Activated T-helper 9 cell treated with anti-CD3 and anti-CD28 coated beads, Interleukin-2, amount 50 U/mL, for 16 hours (primary cell): ENCODE measurements at places on chromosomes 16 and 17.

DNA sequence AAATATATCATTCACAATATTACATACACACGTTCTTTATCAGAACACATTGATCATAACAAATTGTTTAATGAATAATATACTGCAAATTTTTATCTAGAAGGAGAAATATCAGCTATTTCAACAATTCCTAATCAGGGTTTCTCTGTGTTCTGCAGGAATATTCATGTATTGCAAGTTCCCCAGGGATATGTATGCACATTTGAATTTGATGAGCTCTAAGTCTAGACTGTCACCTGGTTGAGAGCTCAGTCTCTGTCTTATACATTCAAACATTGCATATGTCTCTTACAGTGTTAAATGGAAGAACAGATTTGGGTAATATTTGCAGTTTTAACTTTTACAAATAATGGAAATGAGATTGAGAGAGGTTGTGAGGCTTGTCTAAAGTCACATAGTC, 829.7 kb downstream of the CDH11 start:
- no peak for DNase-seq

DNA sequence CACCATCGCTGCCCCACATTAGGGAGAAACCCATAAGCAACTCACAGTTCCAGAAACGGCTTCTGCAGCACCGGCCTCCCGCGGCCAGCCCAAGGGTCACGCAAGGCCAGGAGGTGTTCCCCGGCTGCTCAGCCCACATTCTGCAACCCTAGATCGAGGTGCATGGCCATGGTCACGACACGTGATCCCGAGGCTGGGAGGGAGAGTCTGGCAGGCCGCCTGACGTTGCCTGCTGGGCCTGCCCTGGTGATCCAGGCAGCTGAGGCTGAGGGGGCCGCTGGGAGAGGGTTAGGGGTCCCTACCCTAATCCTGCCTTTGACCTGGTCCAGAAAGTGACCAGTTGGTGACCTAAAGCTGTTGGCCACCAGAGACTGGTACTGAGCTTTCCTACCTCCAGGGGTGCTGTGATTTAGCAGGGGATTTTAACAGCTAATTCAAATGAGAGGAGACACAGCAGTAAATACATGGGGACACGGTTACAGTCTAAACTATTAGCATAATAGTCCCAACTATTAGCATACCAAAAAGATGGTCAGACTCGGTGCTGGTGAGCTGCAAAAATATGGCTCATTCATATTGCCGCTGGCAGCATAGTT, 97.4 kb upstream of the CIBAR2 start:
- DNase-seq = no peak

DNA sequence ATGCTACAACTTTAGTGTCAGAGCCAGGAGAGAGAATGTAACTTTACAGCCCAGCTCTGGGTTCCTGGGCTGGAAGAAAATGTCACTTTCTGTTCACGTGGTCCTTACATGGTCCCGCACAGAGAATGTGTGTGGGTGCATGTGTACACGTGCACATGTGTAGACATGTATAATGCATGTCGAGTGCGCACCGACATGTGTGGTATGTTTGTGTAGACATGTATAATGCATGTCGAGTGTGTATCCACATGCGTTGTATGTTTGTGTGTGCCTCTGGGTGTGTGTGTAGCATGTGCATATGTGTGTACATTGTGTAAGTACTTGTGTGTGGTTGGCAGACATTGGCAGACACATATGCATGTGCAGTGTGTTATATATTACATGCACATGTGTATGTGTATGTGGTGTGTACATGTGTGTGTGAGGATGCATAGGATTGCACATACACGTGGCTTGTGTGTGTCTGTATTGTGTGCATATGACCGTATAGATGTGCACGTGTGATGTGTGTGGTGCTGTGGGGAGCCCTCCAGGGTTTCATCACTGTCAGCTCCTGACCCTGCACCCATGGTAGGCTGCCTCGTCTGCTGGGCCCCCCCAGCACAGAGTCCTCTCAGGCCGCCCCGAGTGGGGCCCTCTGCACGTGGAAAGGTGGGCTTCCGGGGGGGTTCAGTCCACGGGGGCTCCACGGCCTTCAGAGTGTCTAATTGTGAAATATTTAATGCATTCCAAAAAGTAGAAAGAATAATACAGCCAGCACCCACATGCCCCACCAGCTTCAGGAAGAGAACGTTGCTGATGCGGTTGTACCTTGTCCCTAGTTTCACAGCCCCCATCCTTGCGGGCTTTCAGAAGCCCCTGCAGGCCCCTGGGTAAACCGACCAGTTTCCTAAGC, 214.2 kb upstream of the GSE1 start:
- no peak for DNase-seq

DNA sequence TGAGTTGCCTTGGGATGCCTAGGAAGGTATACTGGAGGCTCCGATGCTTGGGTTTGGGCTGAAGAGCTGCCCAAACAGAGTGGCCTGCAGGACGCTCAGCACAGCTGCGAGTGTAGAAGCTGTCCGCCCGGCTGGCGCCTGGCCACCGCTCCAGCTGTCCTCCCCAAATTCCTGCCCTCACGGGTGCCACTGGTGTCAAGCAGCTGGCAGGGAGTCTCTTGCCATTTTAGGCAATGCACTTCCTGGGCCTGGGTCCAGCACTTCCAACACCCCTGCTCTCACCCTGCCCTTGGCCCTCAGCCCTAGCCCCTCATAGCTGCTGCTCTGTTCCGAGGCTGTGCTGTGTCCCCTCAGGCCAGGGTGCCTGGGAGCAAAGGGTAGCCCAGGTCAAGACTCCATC, 5.2 kb upstream of the PKMYT1 start:
- DNase-seq = no peak

DNA sequence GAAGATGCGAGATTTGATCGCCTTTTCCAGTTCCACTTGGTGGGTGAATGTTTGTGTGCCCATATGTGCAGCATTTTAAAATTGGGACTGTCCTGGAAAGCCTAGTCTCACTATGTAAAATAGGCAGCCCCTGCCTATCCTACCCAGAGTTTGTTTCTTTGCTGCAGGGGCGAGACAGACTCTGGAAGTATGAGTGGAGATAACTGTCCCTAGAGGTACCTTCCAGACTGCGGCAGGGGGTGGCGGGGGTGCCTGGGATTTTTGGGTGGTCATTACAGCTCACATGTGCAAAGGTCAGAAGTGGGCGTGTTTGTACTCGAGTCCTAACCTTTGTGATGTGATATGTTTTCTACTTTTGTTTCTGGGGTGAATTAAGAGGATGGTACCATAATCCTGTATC, 36.6 kb downstream of the MPRIP start:
- no peak for DNase-seq

DNA sequence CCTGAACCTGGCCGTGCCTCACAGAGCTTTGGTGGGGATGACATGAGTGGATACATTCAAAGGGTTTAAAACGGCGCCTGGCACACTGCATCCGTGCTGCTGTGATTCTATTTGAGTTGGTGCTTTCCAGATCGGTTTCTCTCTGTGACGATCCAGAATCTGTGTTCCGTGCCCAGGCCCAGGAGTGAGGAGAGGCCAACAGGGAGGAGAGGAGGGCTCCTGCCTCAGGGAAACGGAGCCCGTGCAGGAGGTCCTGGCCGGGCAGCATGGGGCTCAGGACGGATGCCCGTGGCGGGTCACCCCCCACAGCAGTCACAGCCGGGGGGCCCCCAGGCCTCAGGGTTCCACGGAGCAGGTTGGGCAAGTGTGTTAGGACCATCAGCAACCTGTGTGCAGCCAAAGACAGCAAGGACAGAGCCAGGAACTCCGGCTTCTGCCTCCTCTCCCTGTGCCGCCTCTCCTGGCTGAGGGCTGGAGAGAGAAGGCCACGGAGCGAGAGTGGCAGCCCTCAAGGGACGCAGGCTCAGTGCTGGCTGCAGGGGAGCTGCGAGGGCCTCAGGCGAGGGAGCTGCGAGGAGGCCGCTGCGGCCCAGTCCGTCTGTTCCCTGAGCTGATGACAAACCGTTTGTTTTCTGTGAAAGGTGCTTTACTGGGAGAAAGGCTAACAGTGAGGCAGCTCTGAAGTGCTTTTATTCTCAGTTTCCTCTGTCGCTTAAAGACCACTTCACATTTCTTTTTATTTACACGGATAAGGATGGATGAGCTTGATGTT, 99.3 kb downstream of the METRNL start:
- DNase-seq = no peak

DNA sequence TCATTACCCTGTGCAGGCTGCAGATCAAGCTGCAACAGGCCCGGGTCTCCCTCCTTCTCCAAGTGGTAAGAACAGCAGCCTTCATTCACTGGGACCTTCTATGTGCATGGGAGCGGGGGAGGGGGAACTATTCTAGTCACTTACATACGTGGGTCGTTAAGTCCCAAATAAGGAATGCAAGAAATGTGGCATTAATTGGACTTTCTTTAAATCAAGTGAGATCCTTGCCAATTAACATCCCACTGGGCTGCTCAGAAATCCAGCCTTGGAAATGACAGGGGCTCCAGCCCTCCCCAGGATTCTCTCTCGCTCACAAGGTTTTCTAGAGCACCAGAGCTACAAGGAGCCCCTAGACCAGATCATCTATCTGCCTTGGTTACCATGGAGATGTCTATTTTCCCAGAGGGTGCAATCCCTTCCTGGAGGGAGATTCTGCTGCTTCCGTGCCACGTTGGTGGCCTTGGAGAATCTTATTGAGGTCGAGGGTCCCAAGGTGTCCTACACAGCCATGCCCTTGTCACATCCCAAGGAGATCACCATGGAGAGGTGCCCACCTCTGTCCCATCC, 5.2 kb upstream of the EIF1 start:
- DNase-seq = no peak

GRCh38 chr17:10261098-10261497, 62.7 kb upstream of the GAS7 start:
- no peak for DNase-seq

DNA sequence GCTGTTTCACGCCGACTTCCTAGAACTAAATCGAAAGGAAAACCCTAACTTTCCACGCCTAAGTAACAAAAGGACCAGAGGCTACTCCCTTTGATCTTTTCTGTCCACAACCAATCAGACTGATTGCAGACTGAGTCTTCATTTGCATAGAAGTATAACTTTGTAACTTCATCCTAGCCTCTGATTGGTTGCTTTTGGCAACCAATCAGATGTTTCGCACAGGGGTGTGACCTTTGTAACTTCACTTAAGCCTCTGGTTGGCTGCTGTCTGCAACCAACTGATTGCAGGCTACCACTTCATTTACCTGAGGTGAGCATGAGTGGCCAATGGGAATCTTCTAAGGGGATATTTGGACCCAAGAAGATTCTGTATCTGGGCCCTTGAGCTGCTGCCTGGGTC, 17.4 kb upstream of the ICAM2 start:
- DNase-seq = no peak

- no peak for DNase-seq
These were observed 29.7 kb upstream of the MRPS23 start for GRCh38 chr17:57879437-57880085.
